Stimulated activated CD4-positive, alpha-beta T cell treated with anti-CD3 and anti-CD28 coated beads, Interleukin-12 subunit alpha, Interleukin-12 subunit beta, amount 100 ng/mL, for 4 hours (primary cell): ENCODE measurements at places on chromosomes 2 and 18.

DNA sequence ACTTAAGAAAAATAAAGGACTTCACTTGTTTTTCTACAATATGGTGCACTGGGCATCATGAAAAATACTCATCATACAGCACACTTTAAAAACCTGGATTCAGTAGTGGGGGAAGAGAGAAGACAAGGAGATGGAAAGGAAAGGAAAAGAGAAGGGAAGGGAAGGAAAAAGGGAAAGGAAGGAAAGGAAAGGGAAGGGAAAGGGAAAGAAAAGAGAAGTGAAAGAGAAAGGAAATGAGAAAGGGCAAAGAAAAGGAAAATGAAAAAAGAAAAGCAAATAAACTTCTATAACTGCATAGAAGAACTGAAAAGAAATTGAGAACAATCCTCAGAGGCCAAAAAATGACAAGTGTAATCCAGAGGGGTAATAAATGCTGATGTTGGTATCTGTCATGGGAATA, 388.1 kb upstream of the PKDCC start:
- DNase-seq, result no peak

DNA sequence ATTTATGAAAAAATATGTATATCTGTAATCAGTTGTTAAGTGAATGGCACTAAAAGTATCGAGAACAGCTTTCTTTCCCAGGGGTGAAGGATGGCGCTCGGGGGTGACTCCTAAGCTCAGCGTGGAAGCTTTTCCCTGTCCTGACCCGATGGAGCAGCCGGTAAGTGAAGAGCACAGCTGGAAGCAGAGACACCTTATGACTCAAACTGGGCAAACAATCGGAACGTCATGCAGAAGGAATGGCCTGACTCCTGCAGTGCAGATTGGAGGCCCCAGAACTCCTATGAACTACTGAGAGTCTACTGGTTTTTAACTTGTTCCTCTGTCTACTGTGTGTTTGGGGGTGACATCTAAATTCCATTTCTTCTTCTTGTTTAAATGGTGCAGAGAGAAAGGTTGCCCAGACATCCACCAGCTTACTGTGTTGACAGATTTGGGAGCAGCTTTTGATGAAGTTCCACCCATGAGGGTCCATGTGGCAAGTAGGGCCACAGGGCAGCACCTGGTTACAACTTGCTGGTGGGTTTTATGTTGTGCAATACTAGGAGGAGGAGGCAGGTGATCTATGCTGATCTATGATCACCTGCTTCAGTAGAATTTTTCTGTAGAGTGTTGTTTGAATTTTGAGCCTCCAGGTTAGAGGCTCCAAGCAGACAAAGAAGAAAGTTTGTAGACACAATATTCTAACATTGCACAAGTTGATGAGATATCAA, 52.8 kb upstream of the TMEM182 start:
- DNase-seq, result no peak

GRCh38 chr2:233915128-233915527, 2.0 kb upstream of the TRPM8 start:
- no peak for DNase-seq

GRCh38 chr2:156918410-156918809, 339.1 kb upstream of the GALNT5 start:
- DNase-seq, result no peak

GRCh38 chr2:64972426-64972825, 16.8 kb upstream of the SLC1A4 start:
- DNase-seq, result no peak

- no peak for DNase-seq
Observed at GRCh38 chr2:105800036-105800713, 55.5 kb downstream of the NCK2 start.

DNA sequence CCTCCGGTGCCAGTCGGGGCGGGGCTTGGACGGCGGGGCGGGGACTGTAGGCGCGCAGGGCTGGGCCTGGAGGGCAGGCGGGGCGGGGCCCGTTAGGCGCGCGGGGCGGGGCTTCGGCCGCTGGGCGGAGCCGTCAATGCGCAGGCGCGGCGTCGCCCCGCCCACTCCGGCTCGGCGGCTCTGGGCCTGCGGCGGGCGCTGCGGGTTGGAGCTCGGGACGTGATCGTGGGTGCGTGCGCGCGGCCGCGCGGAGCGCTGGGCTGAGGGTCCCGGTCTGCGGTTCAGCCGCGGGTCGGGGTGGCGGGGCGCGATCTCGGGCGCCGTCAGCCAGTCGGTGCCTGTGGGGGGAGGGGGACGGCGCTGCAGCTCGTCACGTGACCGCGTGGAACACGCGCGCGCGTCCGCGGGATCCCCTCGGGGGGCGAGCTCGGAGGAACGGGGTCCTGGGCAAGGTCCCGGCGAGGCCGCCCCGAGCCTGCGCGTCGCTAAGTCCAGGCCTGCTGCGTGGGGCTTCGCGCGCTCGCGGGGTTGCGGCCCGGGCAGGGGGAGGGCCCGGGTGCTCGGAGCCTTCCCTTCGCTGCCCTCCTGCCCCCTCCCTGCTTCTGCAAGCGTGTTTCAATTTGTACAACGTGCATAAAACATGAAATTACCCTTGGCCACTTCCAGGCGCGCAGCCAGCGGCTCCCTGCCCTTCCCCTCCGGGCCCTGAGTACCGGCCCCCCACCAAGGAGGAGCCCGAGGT, at the start of gene D2HGDH:
TSS of gene D2HGDH (plus strand) at position 164 of the 742 bp plus-strand sequence. CDS start 595 bp downstream, outside the sequence.
- peak; percentile 98 for DNase-seq
